AG08396 (cell line): ENCODE measurements at places on chromosomes 1 and 21.

DNA sequence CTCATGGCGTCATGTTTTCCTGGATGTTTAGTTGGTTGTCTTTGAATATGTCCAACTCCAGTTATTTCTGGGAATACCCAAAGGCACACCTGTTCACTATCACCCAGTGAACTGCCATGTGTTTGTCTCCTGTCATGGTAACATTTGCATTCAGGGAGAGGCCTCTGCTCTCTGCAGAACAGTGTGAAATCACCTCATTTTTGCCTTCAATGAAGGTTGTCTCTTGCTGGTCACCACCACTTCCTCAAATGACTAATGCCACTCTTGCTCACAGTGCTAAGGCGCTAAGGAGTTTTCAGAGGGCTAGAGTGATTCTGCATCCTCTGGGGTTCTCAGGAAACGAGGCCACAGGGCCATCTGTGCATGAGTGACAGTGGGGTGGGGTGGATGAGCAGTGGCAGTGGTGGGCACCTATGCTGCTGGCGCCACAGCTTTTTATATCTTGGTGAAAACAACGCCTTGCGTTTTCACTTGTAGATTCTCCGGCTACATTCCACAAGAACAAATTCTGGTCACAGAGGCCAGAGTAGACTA is 60.0 kb upstream of the ATP5PO start:
- no peak for DNase-seq

DNA sequence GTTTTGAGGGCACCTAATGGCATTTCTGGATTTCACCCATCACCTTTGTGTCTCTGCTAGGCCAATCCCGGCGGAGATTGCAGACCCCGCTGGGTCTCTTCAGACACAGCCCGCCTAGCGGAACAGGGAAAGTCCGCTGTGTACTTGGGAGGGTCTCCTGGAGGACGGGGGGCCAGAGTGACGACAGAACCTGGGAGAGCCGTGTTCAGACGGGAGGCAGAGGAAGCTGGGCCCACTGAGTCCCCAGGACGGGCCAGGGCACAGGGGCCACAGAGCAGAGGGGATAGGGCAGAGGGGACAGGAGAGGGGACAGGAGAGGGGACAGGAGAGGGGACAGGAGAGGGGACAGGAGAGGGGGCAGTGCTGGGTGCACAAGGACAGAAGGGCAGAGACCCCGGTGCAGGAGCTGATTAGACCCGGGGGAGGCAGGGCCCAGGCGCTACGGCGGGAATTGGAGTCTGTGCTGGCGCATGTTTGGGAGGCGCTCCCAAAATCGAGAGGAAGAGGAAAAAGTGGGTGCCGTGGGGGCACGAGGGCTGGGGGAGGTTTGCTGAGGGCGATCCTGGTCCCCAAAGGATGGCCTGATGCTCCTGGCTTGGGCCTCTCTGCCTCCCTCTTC is 12.7 kb downstream of the TRPM2 start:
- no peak for DNase-seq

DNA sequence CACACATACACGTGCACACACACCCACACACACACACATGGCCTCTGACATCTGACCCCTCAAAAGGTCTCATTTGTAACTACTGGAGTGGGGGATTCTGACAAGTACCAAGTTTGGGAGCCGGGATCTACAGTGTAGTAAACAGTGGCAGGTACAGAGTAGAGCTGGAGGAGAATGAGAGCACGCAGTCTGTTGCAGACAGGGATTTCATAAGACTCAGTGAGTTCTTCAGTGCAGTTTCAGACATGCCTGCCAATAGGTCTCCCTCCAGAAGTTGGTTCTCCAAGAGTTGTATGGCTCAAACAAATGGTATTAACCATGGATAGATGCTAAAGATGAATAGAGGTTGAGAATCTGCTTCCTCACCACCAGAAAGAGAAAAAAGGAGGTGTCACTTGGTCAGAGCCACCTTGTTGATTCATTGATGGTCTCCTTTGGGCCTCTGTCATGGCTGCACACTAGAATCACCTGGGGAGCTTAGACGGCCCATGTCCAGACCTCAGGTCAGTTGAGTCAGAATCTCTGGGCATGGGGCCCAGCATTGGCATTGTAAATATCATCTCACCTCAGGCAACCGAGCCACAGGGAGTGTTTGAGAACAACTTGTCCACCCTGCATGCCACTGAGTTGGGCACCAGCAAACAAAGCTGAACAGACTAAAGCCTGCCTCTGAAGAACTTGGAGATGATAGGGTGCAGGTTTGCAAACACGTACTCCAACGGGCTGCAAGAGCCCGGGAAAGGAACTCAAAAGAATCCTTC is 122.1 kb downstream of the EDEM3 start:
- DNase-seq: no peak

DNA sequence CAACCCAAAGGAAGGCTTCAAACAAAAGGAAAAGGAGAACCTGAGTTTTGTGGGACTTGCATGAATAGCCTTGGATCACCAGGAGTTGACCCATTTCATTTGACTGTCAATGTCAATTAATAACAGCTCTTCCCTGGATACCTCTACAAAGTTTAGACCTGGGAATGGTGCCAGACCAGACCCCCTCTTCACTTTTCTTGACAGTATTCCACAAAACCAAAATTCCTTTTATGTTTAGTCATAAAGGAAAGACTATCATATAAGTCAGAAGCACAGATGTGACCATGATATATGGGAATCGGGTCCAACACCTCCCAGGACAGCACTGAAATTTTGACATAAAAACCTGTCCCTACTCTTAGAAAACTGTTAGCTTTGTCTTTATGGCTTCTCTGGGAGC is 191.8 kb downstream of the LYPLAL1 start:
- DNase-seq: no peak

DNA sequence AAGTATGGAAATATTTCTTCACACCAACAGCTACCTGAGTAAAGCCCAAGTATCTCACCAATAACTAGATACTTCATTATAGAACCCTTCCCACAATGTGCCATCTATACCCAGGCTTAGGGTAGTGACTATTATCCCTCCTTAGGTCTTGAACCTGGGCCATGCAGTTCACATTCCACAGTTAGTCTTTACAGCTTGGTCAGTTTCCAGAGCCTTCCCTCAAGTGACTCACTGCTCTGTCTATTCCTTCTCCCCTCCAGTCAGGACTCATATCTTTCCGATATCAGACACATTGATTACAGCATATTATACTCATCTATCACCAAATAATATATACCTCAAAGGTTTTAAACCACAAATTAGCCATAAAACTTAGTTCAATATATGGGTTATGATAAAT is 23.6 kb downstream of the VAMP4 start:
- no peak for DNase-seq

- no peak for DNase-seq
These were observed 40.8 kb upstream of the HEATR1 start for GRCh38 chr1:236645016-236645680.

DNA sequence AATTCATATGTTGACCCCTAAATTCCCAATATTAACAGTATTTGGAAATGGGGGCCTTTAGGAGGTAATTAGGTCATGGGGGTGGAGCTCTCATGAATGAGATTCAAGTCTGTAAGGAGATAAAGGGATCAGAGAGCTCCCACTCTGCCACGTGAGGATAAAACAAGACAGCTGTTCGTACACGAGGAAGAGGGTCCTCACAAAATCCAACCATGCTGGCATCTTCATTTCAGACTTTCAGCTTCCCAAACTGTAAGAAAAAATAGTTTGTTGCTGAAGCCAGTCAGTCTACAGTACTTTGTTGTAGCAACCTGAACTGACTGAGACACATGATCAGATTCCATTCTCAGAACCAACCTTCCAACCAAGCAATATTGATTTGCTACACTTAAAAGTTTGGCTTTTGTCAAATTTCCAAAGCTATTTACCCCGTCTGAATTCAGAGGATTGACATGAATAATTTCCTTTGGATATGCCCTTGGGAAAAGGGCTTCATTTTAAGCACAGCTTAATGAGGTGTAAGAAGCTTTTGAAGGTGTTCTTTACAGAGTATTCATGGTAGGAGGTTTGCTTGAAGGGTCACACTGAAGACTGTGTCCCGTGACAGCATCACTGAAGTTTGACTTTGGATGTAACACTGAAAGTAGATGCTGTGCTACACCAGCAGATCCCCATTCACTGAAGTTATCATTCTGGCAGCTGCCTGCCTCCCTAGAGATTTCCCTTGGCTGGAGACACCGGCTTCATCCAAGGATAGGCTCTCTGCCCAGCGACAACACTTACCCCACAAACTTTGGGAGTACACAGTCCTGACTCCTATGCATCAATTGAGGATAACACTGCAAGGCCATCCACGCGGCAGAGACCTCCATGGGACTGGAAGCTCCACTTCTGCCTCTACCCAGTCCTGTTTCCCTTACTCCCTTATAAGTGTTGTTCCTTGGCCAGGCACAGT is 4.9 kb upstream of the OMA1 start:
- no peak for DNase-seq

DNA sequence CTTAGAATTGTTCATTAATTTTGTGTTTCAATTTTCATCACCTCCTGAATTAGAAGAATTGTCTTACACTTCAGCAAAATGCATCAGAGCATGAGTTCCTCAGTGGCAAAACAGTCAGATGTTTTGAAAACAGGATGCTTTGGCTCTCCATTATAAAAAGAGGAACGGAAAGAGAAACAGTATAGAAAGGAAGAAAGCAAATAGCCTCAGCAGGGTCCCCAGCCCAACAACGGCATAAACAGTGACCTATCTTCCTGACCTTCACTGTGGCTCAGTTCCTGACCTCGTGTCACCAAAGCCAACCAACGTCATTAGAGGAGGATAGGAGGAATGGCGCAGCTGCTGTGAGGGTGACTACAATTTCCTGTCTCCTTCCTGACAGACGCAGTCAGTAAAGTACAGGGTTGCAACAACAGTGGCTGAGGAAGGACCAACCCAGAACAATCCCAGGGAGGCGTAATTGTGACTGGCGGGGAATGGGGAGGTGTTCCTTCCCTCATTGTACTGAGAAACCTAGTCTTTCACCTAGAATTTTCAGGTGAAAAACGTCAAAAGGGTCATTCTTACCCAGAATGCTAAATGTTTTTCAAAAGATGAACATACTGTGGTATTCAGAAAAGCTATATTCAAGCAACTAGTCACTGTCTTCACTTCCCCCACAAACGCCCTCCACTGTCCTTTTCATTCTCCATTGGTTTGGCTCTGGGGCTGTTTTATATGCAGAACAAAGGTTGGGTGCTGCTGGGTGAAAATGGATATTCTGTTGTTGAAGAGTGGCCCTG is 197.9 kb upstream of the SGIP1 start:
- DNase-seq: no peak

- no peak for DNase-seq
These were observed 11.5 kb upstream of the PSRC1 start for GRCh38 chr1:109294481-109294880.

GRCh38 chr1:109216662-109217061 is 2.9 kb downstream of the SARS1 start:
- no peak for DNase-seq

GRCh38 chr1:19068639-19069276 is 112.3 kb upstream of the IFFO2 start:
- DNase-seq: no peak

- no peak for DNase-seq
These were observed 34.5 kb upstream of the KCNQ4 start for GRCh38 chr1:40748841-40749718.

GRCh38 chr1:188652678-188653077 is 1823.9 kb downstream of the PLA2G4A start:
- DNase-seq: no peak

- no peak for DNase-seq
These were observed 52.7 kb downstream of the GLUL start for GRCh38 chr1:182338806-182339370.

DNA sequence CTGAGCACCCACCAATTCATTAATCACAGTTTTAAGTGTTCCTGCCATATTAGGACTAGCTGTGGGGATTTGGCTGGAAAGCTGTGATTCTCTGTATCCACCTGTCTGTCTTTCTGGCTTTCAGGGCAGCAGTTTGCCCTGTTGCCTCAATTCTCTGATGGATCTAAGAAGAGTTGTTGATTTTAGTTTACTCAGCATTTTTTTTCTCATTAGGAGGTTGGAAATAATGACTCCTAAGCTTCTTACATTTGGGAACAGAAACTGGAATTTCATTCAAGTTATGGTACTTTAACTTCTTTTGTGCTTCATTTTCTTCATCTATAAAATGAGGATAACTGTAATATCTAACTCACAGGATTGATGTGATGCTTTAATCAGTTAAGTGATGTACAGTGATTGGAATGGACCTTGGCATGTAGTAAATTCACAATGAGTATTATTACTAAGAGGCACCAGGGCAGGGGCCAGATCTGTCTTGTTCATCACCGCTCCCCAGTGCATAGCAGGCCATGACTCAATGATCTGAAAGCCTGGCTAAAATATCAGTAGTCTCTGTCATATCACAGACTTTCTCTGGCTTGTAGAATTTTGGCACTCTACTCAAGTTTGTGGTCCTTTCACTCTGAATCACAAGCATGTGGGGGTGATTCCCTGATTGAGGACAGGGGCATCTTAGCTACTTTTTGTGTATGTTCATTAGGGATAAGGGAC is 51.4 kb upstream of the GREM2 start:
- DNase-seq: peak; percentile 79

- DNase-seq: no peak
These were observed 108.1 kb downstream of the C1orf21 start for GRCh38 chr1:184494929-184495328.
